ENCODE measurements at places on chromosomes 11 and 22. TPM values are rescaled to one million over a fixed set of nuclear protein-coding genes. Genes with fewer than 3 reads are reported as not detected.

DNA sequence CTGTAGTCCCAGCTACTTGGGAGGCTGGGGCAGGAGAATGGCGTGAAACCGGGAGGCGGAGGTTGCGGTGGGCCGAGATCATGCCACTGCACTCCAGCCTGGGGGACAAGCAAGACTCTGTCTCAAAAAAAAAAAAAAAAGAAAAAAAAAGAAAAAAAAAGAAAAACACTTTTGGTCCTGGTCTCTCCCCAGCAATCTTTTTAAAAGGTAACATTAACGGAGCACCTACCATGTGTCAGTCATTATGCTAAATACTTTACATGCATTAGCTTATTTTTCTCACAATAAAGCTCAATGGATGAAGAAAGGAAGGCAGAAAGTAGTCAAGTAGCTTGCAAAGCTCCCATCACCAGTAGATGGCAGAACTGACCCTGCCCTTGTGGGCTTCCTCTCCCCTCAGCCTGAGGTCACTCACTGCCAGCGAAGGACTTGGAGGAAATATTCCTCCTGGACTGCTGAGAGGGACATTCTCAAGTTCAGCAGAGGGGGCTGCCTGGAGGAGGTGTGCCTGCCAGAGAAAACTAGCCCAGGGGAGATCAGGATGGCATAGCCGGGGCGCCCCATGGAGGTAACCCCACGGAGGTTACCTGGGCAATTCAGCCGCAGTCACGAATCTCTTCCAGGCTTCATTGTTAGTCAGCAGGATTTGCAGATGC is 15.5 kb downstream of the APOL3 start:
- DNase-seq = peak; percentile 57

- no peak for DNase-seq
Observed at GRCh38 chr11:92589512-92589911, 364.9 kb downstream of the FAT3 start.

GRCh38 chr11:849104-849824 is 6.6 kb downstream of the TSPAN4 start:
- DNase-seq = no peak

GRCh38 chr11:116984186-116984585 is 114.0 kb downstream of the SIK3 start:
- no peak for DNase-seq

GRCh38 chr11:45282081-45282480 is 4.1 kb downstream of the SYT13 start:
- no peak for DNase-seq

DNA sequence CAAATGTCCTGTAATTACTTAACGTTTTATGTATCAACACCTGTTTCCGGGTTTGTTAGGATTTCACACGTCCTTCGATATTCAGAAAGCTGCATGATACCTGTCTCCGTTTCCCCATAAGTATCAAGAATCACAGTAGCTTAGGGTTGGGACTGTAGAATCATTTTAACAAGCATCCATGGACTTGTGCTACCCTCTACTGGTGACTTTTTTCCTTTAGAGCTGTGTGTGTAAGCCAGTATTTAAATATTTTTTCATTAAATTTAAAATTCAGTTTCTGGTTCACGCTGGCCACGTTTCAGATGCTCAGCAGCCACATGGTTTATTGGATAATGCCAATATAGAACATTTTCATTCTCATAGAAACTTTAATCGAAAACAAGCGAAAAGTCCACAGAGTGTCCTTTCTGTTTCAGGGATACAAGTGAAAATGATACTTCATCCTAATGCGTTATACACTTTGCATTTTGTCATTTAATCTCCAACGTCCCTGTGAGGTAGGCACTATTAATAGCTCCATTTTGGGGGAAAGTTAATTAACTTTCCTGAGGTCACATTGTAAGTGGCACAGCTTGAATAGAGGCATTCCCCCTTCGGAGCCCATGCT is 61.5 kb upstream of the SLC25A18 start:
- peak; percentile 71 for DNase-seq

GRCh38 chr11:100984668-100985067 is 144.9 kb downstream of the PGR start:
- DNase-seq = no peak

MPPED2 gene
- 0.84 TPM for polyA plus RNA-seq
